ENCODE measurements at places on chromosomes 5 and 9. TPM values are rescaled to one million over a fixed set of nuclear protein-coding genes. Genes with fewer than 3 reads are reported as not detected.

DNA sequence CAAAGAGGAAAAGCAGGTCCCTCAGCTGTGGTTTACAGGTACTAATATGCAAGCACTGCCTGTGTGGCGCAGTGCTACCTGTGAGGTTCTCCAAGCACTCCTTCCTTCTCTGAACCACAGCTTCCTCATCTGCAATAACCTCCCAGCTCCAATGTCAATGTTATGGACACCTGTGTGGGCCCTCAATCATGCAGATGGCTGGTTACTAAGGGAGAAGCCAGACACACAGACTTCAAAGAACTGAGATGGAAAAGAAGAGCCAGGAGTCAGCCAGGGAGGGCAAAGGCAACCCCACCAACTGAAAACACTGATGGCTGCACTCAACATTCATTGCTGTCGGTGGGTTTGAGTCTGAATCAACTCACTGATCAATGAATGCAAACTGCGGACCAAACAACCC lies 77.7 kb downstream of the NR6A1 start:
- H3K4me3 ChIP-seq, result no peak overlapping the region
- H3K27ac ChIP-seq, result no peak overlapping the region
- DNase-seq, result no peak
- no peaks in the 10 kb centered on the region for H3K36me3 ChIP-seq

WDR38 gene
- total RNA-seq, result 0.94 TPM

DNA sequence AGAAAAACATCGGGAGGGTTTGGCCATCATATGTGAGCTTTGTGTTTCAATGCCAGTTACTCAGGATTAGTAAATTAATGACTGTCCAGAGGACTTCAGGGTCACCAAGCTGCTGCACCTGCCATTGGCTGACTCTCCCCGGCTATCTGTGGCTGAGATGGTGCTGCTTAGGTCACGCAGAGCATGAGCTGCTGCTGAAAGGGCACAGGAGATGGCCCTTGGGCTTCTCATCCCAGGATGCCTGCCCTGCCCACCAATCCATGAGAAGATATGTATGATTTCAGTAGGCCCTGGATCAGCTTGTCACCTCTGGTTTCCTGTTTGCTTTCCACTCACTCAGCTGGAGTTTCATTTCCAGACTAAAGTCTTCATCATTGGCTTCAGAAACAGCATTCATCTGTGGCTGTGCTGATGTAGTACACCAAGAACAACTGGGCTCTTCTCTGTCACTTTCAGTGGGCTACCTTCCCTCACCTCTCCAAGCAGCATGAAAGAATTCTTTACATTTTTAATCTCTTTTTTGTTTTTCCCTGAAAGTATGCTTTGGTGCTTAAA lies 2.4 kb upstream of the CATSPER3 start:
- DNase-seq, result no peak
- no peak overlapping the region for H3K27ac ChIP-seq
- no peak overlapping the region for H3K4me3 ChIP-seq
- no peaks in the 10 kb centered on the region for H3K4me1 ChIP-seq
- H3K36me3 ChIP-seq, result no peaks in the 10 kb centered on the region
- no peaks in the 10 kb centered on the region for H3K27me3 ChIP-seq

DNA sequence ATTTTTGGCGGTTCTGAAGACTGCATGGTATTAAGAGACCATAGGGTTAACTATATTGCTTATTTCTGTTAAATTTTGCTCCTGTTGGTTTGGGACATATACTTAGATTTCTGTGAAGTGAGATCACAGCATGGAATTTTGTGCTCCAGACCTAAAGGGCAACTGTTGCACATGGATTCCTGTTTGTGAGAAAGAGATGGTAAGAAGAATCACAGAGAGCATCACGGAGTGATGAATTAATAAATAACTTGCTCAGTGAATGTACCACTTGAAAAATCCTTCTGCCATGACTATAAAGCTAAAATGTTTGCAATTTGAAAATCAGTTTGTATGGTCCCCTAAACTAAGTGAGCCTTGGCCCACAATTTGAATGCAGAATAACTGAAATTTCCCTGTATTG lies 4.5 kb downstream of the PSAT1 start:
- no peak for DNase-seq
- no peak overlapping the region for H3K27ac ChIP-seq
- no peaks in the 10 kb centered on the region for H3K36me3 ChIP-seq
- no peaks in the 10 kb centered on the region for H3K27me3 ChIP-seq
- H3K4me3 ChIP-seq, result no peak overlapping the region

C6 gene
- 1.6 TPM for total RNA-seq

DNA sequence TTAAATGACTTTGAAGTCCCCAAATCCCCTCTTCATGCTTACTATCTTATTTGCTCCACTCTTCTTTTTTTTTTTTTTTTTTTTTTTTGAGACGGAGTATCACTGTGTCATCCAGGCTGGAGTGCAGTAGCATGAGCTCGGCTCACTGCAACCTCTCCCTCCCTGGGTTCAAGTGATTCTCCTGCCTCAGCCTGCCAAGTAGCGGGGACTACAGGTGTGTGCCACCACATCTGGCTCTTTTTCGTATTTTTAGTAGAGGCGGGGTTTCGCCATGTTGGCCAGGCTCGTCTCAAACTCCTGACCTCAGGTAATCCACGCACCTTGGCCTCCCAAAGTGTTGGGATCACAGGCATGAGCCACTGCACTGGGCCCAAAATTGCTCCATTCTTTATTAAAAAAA lies 51.0 kb downstream of the ST8SIA4 start:
- no peak overlapping the region for H3K4me3 ChIP-seq
- no peaks in the 10 kb centered on the region for H3K27me3 ChIP-seq
- DNase-seq, result no peak
- H3K4me1 ChIP-seq, result no peaks in the 10 kb centered on the region
- H3K36me3 ChIP-seq, result no peaks in the 10 kb centered on the region

DNA sequence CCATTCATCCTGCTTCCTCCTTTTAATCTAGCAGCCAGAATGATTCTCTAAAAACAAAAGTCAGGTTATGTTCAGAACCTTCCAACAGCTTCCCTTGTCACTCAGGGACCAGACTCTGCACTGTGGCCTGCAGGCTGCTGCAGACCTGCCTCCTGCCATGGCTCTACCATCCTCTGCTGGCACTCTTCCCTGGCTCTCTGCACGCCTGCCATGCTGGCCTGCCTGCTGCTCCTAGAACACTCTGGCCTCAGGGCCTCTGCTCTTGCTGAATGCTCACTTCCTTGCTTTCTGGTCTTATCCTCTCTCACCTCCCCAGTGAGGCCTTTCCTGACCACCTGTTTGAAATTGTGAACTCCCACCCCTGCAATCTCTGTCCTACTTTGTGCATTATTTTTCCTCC lies 149.4 kb downstream of the CD180 start:
- no peaks in the 10 kb centered on the region for H3K27me3 ChIP-seq
- H3K36me3 ChIP-seq, result no peaks in the 10 kb centered on the region
- no peak overlapping the region for H3K4me3 ChIP-seq
- no peak overlapping the region for H3K27ac ChIP-seq
- no peak for DNase-seq
- H3K4me1 ChIP-seq, result peaks cover 3% of the 10 kb centered on the region

AQP7 gene
- total RNA-seq, result 1.7 TPM

ASS1 gene
- total RNA-seq, result 77.4 TPM

Data from ovary (tissue), 10 donors.